SJCRH30 (cell line): ENCODE measurements at places on chromosomes 3 and 15. TPM values are rescaled to one million over a fixed set of nuclear protein-coding genes. Genes with fewer than 3 reads are reported as not detected.

DNA sequence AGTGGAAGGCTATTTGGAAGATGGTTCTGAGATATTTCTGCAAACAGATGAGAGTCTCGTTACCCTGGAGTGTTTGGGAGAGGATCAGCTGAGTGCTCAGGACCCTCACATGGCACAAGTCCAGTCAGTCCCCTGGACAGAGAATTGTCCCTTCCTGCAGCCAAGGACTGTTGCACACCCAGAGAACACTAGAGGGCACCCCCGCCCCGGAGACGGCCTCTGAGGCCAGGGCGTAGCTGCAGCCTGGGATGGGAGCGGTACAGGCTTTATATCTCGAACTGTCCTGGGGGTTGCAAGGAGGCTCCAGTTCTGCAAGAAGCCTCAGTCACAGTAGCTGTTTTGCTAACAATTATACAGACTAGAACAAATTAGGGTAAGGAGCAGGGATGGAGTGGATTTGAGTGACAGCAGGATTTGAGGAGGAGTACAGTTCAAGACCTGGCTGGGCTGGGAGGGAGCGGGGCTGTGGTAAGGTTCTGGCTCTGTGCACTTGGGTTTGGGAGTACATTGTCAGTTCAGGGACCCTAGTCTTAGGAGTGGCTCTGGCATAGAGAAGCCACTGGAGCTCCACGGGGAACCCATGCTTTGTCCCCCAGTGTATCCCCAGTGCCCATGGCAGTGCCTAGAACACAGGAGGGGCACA is 67.6 kb upstream of the HACD2 start:
- no peaks in the 10 kb centered on the region for H3K27me3 ChIP-seq
- H3K36me3 ChIP-seq, result no peaks in the 10 kb centered on the region
- H3K4me3 ChIP-seq, result no peak overlapping the region
- DNase-seq, result peak; percentile 87

- no peak overlapping the region for H3K4me3 ChIP-seq
- no peak overlapping the region for H3K27ac ChIP-seq
- H3K4me1 ChIP-seq, result no peaks in the 10 kb centered on the region
- no peaks in the 10 kb centered on the region for H3K27me3 ChIP-seq
- no peaks in the 10 kb centered on the region for H3K36me3 ChIP-seq
Observed at GRCh38 chr15:76109046-76109445, 49.3 kb downstream of the TMEM266 start.

GRCh38 chr3:155876037-155876436 is 5.6 kb downstream of the GMPS start:
- H3K4me1 ChIP-seq, result no peaks in the 10 kb centered on the region
- H3K4me3 ChIP-seq, result no peak overlapping the region
- no peaks in the 10 kb centered on the region for H3K27me3 ChIP-seq
- H3K36me3 ChIP-seq, result no peaks in the 10 kb centered on the region
- DNase-seq, result no peak

- no peaks in the 10 kb centered on the region for H3K27me3 ChIP-seq
- H3K4me1 ChIP-seq, result peaks cover 14% of the 10 kb centered on the region
- DNase-seq, result no peak
- no peak overlapping the region for H3K27ac ChIP-seq
Observed at GRCh38 chr3:65972765-65973164, 66.0 kb downstream of the MAGI1 start.

DNA sequence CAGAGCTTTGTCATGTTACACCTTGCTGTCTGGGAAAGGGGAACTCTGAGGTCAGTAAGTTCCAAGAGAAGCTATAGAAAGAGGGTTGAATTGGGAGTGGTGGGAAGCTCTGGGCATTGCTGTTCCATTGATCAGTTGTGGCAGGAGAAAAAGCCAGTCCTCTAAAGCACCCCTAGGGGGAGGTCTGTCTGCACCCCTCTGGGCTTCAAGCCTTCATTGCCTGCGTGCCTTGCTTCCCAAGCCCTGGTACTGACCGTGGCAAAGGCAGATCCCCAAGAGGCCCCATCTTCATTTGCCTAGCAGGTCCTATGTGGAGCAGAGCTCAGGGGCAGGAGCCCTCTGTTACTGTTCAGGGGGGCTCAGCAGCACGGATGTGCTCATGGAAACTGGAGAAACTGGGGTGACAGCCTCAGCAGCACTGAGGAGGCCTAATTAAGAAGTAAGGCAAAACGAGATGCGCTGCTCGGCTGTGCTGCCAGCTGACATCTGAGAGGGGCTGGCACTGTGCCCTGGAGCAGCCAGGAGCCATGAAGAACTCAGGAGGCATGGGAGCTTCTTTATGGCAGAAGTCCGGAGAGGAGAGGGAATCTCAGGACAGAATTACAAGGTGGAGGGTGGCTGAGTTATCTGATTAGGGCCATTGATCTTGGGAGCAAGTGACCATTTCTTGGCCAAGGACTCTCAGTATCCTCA is 270.9 kb downstream of the RPLP1 start:
- DNase-seq, result peak; percentile 46
- H3K36me3 ChIP-seq, result no peaks in the 10 kb centered on the region
- peaks cover 7% of the 10 kb centered on the region for H3K4me1 ChIP-seq
- no peak overlapping the region for H3K4me3 ChIP-seq

DNA sequence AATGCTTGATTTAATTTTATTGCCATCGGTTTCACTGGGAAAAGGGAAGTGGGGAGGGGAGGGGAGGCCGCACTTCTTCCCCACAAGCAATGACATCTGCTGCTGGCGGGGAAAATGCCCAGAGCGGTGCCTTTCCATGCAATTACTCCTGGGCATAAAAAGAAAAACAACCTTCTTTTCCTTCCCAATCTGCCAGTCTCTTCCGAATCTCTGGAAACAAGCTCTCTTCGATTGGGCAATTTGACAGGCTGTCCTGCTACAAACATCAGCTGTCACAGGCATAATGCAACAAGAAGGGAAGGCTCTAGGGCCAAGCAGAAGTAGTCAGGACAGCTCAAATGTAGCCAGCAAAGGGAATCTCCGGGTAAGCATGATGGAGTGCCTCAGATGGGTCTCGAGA is 93.4 kb upstream of the STRIT1 start:
- H3K27me3 ChIP-seq, result no peaks in the 10 kb centered on the region
- no peak overlapping the region for H3K4me3 ChIP-seq
- no peak overlapping the region for H3K27ac ChIP-seq

Gene PIERCE2
- 0.20 TPM in 1 of 2 replicates, not detected in the other for total RNA-seq

Gene RBMS3
- total RNA-seq, result 8.1 and 9.5 TPM in 2 replicates

GRCh38 chr15:99683000-99683670 is 50.1 kb downstream of the LYSMD4 start:
- peaks cover 20% of the 10 kb centered on the region for H3K36me3 ChIP-seq
- no peaks in the 10 kb centered on the region for H3K27me3 ChIP-seq
- H3K4me1 ChIP-seq, result peaks cover 4% of the 10 kb centered on the region; the same call in 1 of the 2 replicates
- H3K27ac ChIP-seq, result no peak overlapping the region
- no peak for DNase-seq
- H3K4me3 ChIP-seq, result no peak overlapping the region

GRCh38 chr3:66475386-66476020 is 25.3 kb downstream of the LRIG1 start:
- peaks cover 3% of the 10 kb centered on the region for H3K4me1 ChIP-seq
- H3K4me3 ChIP-seq, result no peak overlapping the region
- no peaks in the 10 kb centered on the region for H3K27me3 ChIP-seq
- H3K27ac ChIP-seq, result no peak overlapping the region
- no peak for DNase-seq

DNA sequence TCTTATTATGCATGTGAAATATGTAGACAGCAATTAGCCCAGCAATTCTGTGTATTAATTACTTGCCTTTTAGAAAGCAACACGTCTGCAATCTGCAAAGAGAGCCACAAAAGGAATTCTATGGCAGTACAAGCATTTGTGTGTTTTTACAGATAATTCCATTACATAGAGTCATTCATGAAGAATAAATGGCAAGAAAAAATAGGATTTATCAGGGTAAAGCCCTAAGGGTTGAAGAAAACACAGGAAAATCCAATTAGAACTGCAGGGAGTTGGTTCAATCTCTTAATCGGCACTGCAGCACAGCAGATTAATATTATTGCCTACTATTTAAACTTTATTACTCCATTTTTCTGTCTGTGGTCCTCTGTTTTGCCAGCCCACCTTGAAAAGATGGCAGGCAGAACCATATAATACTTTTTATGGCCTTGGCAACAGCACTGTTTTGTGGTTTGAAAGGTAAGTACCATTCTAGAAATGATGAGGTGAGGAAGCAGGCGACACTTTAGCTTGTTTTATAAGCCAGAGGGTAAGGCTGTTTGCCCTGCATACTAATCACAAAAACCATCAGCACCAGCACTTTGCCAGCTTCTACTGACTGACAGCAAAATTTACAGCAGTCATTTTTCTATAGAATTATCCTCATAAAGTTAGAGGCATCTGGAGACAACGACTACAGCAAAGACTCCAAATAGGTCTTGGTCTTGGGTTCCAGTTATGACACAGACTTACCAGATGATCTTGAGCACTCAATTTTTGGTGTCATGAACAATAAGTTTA is 638.2 kb upstream of the NAALADL2 start:
- H3K36me3 ChIP-seq, result no peaks in the 10 kb centered on the region
- H3K27ac ChIP-seq, result no peak overlapping the region
- no peaks in the 10 kb centered on the region for H3K4me1 ChIP-seq
- DNase-seq, result no peak
- H3K27me3 ChIP-seq, result no peaks in the 10 kb centered on the region

DNA sequence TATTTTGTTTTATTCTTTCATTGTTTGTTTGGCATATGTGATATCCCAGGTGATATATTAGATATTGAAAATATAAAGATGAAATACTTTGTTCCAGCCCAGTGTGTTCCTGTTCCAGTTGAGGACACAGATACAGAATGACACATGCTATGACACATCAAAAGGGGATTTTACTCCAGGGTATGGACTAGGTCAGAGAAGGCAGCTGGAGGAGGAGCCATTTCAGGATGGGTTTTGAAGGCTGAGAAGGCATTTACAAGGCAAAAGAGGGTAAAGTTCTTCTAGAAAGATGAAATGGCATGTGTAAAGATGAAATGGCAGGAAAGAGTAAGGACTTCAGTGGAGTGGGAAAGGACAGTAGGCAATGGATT is 163.8 kb downstream of the ZIC1 start:
- no peak for DNase-seq
- no peaks in the 10 kb centered on the region; the same call in 1 of the 2 replicates for H3K4me1 ChIP-seq
- no peaks in the 10 kb centered on the region for H3K27me3 ChIP-seq
- no peak overlapping the region for H3K4me3 ChIP-seq
- no peak overlapping the region for H3K27ac ChIP-seq
- H3K36me3 ChIP-seq, result no peaks in the 10 kb centered on the region

DNA sequence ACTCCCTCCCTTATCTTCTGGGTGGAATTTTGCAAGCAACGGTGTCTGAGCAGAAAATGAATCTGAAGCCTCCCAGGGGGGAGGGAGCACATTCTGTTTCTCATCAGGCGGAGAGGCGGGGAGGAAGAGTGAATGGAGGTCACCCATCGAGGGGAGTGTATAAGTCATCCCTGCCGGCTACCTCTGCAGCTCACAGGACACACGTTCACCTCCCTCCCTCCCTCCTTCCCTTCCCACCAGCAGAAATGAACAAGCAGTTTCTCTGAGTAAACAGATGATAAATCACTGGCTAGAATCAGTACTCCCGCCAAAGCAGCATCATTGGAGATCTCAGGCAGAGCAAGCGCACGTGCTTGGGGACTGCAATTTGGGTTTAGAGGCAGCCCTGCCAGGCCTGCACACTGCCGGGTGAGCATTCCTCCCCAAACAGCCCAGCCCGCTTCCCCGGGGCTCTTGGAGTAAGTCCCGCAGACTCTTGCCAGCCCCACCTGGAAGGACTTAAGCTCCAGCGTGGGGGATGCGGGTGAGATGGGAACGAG is 38.3 kb downstream of the CPN2 start:
- no peak overlapping the region for H3K4me3 ChIP-seq
- H3K27me3 ChIP-seq, result 0 out of 2 replicates have a peak, but pooled peaks cover 4% of the 10 kb centered on the region
- no peaks in the 10 kb centered on the region for H3K36me3 ChIP-seq
- no peak overlapping the region for H3K27ac ChIP-seq

DNA sequence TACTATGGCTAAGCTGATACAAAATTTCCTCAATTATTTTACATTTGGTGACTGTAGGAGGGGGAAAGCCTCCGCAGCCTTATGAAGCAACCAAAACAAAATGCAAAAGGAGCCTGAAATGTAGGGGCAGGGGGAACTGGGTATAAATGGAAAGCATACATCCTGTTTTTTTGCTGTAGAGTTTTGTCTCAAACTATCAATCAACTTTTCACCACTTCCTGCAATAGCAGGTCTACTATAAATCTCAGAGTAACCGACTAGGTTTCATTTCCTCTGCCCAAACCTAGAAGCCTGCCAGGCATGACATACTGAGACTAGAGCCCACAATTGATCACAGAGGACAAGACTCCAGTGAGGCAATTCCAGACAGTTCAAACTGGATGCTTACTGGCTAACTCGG is 91.3 kb downstream of the SHQ1 start:
- no peak for DNase-seq
- no peaks in the 10 kb centered on the region for H3K4me1 ChIP-seq
- no peak overlapping the region for H3K27ac ChIP-seq
- no peak overlapping the region for H3K4me3 ChIP-seq
- no peaks in the 10 kb centered on the region for H3K36me3 ChIP-seq
- no peaks in the 10 kb centered on the region for H3K27me3 ChIP-seq

- H3K27me3 ChIP-seq, result 0 out of 2 replicates have a peak, but pooled peaks cover 4% of the 10 kb centered on the region
- no peaks in the 10 kb centered on the region for H3K4me1 ChIP-seq
- no peak overlapping the region for H3K4me3 ChIP-seq
- H3K36me3 ChIP-seq, result no peaks in the 10 kb centered on the region
Observed at GRCh38 chr3:143897576-143898295, 49.5 kb upstream of the SLC9A9 start.

Gene MME
- total RNA-seq, result 71.1 and 71.5 TPM in 2 replicates

Gene TM4SF18
- not detected in 2 replicates for total RNA-seq

DNA sequence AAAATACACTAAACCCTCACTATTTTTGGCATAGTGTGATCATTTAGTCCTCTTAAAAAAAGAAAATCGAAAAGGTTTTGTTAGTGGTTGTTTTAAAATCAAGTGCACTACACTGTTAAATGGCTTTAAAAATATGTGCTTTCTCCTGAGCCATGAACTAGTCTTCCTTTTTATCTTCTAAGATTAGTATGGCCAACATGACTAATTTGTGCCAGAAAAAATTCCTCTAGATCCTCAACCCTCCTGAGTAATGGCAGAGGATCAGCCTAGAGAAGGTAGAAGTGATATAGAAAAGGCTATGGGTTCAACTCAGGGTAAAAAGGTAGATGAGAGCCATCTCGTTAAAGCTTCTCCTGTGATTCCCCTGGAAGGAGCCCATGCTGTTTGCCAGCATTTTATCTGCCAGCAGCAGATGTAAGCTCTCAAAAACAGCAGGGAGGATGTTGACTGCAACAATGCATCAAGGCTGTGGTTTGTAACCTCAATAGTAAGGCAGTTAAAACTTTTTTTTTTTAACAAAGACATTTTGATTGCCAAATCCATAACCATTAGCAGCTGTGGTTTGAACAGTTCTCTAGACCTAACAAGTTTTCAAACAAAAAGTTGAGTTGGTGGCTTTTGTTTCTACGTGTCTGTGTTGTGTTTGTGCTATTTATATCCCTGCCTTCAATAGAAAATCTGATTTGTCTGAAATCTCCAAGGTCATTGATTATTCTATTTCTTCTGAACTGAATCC is 30.2 kb upstream of the ZNF609 start:
- peaks cover 12% of the 10 kb centered on the region for H3K36me3 ChIP-seq
- peaks cover 10% of the 10 kb centered on the region for H3K4me1 ChIP-seq
- H3K27ac ChIP-seq, result no peak overlapping the region
- no peak overlapping the region for H3K4me3 ChIP-seq
- H3K27me3 ChIP-seq, result no peaks in the 10 kb centered on the region
